RCC 7860 (cell line): ENCODE measurements at places on chromosomes 6 and 20.
A peak's percentile ranks its signal among the peaks of the same experiment; 100 is the strongest.

DNA sequence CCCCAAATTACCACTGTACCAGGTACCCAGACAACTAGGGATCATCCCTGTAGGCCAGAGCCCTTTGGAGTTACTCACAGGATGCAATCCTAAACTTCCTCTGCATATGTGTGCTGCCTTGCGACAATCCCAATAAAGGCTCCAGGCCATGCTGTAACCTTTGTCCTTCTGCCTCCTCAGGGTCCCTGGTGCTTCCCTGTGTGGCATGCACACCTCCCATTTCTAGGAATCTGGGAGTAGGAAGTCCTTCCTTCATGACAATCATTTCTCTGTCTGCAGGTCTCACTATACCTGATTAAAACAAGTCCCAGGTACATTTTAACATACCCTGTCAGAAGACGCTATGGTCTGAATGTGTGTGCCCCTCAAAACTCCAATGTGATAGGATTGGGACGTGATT, 37.0 kb upstream of the MCUR1 start:
- DNase-seq = no peak

- DNase-seq = no peak
Measured at GRCh38 chr6:46437671-46438221, 53.5 kb downstream of the RCAN2 start.

- no peak for DNase-seq
Measured at GRCh38 chr20:59137532-59137931, 26.1 kb upstream of the ZNF831 start.

DNA sequence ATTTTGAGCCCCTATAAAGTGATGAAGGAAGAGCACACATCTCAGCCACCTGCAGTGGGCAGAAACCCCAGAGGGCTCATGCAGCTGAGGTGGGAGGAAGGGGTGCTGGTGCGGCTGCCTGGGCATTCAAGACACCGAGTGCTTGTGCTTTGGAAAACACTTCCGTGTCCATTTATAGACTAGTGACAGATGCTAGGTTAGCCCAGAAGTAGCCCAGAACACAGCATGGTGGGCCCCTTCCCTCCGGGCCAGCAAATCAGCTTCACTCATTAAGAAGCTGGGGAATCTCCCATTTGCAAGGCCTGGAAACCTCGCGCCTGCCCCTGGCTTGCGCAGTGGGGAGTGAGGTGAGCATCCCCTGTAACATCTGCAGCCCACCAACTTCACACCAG, 12.9 kb downstream of the BEND3 start:
- no peak for DNase-seq

DNA sequence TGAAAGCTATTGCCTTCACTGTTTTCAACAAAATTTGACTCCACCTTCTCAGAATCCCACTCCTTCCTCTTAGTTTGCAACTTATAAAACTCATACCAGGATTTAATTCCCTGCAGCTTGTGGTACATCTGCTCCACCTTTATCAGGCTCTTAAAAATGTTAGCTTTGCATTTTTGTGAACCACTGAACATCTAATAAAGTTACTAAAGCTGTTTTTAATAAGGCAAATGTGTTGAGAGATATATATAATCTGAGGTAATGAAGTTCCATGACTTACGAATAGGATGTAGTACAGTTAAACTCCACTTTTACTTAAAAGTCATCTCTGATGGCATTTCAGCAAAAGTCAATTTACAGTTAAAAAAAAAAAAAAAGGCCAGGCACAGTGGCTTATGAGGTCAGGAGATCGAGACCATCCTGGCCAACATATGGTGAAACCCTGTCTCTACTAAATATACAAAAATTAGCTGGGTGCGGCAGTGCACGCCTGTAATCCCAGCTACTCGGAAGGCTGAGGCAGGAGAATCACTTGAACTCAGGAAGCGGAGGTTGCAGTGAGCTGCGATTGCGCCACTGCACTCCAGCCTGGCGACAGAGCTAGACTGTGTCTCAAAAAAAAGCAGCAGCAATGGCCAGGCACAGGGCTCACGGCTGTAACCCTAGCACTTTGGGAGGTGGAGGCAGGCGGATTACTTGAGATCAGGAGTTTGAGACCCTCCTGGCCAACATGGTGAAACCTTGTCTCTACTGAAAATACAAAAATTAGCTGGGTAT, 106.2 kb downstream of the KIF13A start:
- DNase-seq = no peak

DNA sequence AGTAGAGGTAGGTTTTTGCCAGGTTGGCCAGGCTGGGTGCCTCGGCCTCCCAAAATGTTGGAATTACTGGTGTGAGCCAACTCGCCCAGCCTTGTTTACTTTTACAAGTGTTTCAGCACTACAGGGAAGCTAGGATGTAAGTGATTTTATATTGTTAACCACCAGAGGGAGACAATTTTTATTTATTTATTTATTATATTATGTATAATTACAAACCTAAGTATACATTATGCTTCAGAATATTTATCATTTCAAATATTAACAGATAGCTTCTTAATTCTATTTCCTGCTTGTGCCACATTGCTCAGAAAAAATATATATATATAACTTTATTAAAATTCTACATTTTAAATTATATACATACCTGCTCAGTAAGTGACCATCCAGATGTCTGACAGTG, 9.8 kb downstream of the MMUT start:
- no peak for DNase-seq

GRCh38 chr20:49866051-49866450, 49.3 kb downstream of the SPATA2 start:
- DNase-seq = no peak

GRCh38 chr20:9136114-9136513, 67.2 kb downstream of the PLCB4 start:
- no peak for DNase-seq

GRCh38 chr20:37291724-37292126, 2.3 kb downstream of the MANBAL start:
- DNase-seq = no peak

DNA sequence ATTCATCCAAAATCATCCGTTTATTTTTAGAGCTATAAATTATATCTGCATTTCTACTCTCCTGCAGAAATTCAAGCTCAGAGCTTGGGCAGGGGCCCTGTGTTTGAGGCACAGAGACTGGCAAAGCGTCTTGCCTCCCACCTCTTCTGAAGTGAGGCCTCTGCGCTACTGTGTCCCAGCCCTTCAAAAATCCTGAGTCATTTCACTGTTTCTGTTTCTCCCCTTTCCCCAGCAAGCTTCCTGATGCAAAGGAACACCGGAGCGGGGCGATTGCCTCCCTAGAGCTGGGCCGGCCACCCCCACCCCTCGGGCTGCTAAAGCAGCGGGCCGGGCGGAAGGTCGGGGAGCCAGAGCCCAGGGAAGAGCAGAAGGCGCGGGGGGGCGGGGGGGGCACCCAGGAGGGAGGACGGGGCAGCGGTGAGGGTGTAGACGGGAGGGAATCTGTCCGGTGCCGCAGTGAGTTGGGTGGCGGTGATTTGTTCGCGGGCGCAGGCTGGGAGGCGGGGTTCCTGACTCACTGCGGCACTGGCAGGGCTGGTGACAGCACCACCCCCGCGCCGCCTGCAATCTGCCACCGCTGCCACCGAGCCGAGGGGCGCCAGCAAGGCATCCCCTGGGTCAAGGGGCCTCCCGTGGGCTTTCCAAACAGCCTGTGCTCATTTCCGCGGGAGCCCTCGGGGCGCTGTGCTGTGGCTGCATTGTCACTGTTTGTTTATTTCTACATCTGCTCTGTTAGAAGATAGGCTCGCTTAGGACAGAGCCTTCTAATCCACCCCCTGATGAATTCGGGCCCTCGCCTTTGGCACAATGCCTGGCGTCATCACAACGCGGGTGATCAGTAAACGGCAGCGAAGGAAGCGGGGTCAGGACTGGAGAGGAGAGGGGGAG, 46.5 kb upstream of the SNAP25 start:
- DNase-seq = no peak

DNA sequence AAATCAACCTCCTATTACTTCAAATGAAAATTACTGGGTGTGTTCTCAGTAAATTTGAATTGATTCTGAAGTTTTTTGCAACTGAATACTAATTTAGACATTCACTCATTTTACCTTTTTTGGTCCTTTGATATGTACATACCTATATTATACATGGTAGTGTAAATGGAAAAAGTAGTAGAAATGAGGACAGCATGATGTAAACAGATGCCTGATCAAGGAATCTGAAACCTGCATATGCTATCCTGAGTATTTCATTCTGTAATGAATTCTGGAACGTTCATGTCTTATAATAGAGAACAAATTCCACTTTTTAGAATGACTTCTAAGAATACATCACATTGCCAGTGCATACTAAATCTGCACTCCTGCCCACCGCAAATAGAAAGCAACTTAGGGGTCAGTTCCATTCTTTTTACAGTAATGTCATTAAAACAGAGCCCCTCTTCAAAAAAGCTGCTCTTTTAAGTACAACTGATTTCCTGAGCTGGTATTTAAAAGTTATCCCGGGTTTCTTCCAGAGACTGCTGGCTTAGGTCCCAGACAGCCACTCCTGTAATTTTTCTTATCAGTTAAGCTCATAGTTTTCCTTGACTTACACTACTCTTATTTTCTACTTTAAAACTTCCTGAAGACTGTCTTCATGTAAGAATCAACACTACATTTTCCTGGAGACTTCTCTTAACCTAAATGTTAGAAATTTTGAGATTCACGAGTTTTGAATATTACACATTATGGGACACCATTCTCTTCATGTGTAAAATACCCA, 48.4 kb downstream of the MAP3K7 start:
- no peak for DNase-seq

- DNase-seq = no peak
Measured at GRCh38 chr6:136983687-136984086, 61.1 kb downstream of the IL20RA start.

DNA sequence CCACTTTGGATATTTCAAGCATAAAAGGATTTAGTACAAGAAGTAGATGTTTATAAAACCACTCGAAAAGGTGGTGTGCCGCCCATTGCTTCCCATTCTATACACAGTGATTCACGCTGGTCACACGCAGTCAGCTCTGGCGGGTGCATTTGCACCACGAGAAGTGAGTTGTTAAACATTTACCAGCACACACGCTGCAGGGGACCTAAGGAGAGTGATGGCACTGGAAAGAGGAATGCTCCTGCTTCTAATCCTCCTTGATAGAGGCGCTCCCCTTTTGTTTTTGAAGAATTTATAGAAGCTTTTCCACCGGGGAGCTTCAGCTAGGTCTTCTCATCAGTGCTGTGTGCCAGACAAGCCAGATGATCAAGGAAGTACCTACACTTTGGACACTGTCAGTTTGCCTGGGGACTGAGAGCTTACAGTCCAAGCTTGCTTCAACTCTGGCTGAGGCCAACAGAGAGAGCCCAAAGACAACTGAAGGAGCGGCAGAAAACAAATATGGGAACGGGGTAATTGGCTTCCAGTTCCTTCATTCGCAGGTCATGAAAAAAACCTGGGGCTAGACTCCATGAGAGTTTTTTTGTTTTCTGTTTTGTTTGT, 31.2 kb downstream of the MUC22 start:
- peak; percentile 79 for DNase-seq

- DNase-seq = no peak
Measured at GRCh38 chr6:169702840-169703246, 917 bp downstream of the C6orf120 start.

GRCh38 chr20:25293507-25293906, 45.6 kb downstream of the PYGB start:
- no peak for DNase-seq

- DNase-seq = peak; percentile 46
Measured at GRCh38 chr6:43181942-43182860, at the start of gene CUL9. CUL9 (plus strand) TSS chr6:43182196; CDS start chr6:43184311, 2,115 bp downstream.

- DNase-seq = no peak
Measured at GRCh38 chr20:56802805-56803204, 173.7 kb downstream of the TFAP2C start.

GRCh38 chr6:163460307-163460782, 45.8 kb downstream of the QKI start:
- DNase-seq = peak; percentile 10

GRCh38 chr20:51569815-51570738, 27.6 kb upstream of the NFATC2 start:
- no peak for DNase-seq

DNA sequence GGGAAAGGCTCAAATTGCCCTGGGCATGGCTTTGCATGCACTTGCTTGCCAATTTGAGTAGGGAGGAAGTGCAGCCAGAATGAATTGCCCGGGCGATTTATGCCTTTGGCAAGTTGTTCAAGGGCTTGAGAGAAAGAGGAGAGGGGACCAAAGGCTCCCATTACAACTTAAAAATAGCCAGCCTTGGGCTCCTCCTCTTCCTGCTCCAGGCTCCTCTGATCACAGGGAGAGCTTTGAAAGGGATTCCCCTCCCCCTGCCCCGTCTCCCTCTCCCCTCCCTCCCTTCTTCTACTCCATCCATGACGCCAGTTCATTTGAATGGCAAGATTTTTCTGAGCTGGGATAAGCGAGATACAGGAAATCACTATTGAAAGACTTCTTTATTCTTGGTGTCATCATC, 304.9 kb upstream of the JAG1 start:
- DNase-seq = no peak

GRCh38 chr6:49939993-49940498, 23.9 kb downstream of the DEFB114 start:
- no peak for DNase-seq

DNA sequence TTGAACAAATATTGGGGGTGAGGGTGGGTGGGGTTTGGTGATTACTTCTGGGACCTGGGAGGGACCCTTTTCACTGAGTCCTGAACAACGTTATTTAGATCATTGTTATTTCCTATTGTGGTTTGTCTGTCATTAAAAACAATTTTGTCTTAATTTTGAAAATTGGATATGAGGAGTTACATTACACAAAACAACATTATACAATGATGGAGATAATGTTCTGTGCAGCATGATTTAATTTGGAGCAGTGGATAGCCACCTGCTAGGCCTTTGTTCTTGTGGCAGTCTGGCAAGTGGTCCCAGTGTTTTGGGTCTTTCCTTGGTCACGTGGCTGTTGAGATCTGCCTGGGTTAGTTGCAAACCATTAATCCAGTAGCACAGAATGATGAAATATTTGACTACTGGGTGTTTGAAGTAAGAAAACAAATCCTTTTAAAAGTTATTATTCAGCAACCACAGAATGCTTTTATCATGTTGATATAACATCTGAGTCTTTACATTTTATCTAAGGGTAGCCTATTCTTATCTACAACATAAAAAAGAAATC, 172.8 kb downstream of the CDKAL1 start:
- no peak for DNase-seq

- no peak for DNase-seq
Measured at GRCh38 chr20:23596579-23597250, 9.0 kb downstream of the CST9 start.

DNA sequence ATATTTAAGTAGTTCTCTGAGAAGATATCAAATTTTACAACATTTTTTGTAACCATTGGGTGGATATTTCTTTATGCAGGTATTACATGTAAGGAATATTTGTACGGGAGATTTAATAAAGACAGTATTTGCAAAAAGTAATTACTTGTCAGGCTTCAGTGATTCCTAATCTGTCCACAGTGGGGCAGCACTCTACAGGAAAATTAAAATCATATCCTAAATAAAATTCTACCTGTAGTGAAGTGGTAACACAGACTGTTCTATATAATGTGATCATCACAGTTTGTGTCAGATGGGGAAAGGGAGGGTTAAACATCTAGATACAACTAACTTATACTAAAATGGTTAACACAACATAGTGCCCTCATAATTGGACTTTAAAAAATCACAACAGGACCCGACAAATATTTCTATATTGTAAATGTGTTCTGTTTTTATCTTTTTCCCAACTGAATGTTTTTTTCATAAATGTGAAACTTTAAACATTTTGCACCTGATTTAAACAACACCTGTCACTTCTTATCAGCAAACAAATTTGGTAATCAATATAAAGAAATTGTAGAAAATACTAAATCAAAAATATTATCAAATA, 145.6 kb upstream of the MANEA start:
- peak; percentile 5 for DNase-seq

- DNase-seq = no peak
Measured at GRCh38 chr6:45156075-45156474, 172.1 kb upstream of the RUNX2 start.

GRCh38 chr6:40977695-40978094, 61.3 kb downstream of the UNC5CL start:
- DNase-seq = no peak
